ENCODE measurements at places on chromosomes 13 and 19.

- DNase-seq = no peak
Measured at GRCh38 chr13:79593121-79593520, 112.2 kb downstream of the NDFIP2 start.

DNA sequence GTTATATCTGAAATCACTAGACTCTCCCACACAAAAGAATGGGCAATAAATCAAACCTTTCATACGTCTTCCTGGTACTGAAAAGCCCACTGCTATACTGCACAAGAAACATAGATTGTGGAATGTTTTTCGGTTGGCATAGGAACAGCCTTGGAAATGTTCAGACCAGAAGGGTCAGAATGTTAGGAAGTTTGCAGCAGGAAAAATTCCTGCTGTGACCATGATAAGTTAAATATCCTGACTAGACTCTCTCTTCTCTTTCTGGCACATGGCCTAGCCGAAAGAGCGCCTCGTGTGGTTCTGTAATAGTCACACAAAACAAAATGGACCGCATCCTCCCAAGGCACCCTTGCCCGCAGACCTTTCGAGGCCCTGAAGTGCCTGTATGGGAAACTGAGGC lies 427.2 kb downstream of the COG6 start:
- no peak for DNase-seq

DNA sequence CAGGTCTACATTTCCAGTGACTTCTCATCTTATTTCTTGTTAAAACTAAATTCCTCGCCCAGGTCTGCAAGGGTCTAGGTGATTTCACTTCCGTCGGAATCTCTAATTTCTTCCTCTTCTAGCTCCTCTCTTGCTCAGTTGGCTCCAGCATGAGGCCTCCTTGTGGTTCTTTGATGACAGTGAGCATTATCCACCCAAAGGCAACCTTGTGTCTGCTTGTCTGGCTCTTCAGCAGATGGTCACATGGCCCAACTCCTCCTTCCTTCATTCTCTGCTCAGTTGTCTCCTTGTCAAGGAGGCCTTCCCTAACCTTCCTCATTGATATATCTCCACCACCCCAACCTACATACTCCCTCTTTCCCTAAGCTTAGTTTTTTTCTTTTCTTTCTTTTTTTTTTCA lies 1391.4 kb downstream of the EFNB2 start:
- no peak for DNase-seq

GRCh38 chr13:37138169-37138568 lies 32.7 kb upstream of the CSNK1A1L start:
- DNase-seq = no peak

DNA sequence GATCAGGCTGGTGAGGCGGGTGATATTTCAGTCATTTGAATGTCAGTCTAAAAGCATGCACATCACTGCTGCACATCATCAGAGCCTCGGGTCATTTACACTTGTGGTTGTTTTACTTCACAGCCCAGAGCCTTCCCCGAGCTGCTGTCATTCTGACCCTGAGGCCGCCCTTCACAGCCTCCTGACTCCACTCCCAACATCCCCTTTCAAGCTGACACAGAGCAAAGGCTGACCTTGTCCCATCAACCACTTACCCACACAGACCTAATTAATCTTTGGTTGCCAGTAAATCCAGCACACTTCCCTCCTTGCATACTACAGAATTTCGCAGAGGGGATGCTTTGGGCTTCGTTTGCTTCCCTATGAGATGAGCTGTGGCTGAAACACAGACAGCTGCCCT lies 528.1 kb downstream of the DIAPH3 start:
- DNase-seq = no peak

Data from NCI-H2029 (cell line).